Mesothelial cell of epicardium (in vitro differentiated cells): ENCODE measurements at places on chromosomes 5 and 9.

DNA sequence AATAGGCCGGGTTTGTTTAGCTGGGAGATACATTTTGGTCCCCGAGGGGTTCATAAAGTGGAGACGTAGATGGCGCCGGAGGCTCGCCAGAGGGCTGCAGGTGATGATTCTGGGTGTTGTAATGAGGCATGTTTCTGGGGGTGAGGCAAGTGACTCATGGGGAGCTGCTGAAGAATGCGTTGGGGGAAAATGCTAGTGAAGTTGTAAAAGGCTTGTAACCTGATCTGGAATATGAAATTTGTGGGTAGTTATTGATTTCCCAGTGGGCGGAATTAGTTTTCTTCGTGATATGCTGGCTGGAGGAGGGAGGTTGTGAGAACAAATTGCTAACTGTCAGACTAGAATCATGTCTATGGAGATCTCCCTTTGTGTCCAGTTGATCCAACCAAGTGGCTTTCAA lies 158.3 kb downstream of the DOCK2 start:
- H3K4me1 ChIP-seq = peaks cover under 1% of the 10 kb centered on the region
- no peaks in the 10 kb centered on the region for H3K36me3 ChIP-seq
- H3K27me3 ChIP-seq = peaks cover 50% of the 10 kb centered on the region
- no peak overlapping the region for H3K27ac ChIP-seq

GRCh38 chr5:61933787-61934626 lies 372.0 kb upstream of the KIF2A start:
- peaks cover 3% of the 10 kb centered on the region for H3K27me3 ChIP-seq
- H3K36me3 ChIP-seq = no peaks in the 10 kb centered on the region
- H3K4me3 ChIP-seq = no peak overlapping the region
- H3K4me1 ChIP-seq = peaks cover 2% of the 10 kb centered on the region
- DNase-seq = no peak
- no peak overlapping the region for H3K27ac ChIP-seq

DNA sequence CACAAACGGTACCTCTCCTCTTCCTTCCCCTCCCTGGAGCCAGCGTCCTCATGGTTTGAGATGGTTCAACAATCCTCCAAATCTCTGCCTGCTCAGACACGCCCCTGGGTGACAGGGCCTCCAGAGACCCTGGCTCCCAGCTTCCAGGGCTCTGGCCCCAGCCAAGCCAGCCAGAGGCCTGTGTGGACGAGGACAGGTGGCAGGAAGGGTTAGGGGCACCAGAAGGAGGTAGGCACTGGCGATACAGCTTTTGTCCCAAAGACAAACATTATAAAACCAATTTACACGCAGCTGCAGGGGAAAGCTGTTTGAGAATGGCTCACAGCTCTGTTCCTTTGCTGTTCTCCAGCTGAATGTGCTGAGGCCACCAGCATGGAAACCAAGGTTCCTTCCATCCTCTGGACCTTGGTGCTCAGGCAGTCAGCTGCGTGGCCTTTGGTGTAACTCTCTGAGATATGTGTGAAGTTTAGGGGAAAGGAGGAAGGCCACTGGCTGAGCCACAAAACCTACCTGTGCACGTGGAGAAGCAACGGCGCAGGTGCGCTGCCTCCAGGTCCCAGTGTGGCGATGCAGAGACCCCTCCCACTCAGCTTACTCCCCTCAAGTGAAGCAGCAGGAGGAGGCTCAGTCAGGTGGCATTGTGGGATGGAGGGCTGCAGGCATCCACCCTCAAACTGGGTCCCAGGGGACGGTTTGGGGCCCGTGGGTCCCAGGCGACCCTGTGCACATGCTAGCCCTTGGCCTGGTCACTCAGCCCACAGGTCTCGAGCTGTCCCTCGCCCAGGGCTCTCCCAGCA lies 4.3 kb upstream of the QRFP start:
- no peaks in the 10 kb centered on the region for H3K4me1 ChIP-seq
- H3K4me3 ChIP-seq = no peak overlapping the region
- H3K36me3 ChIP-seq = no peaks in the 10 kb centered on the region
- no peak for DNase-seq

DNA sequence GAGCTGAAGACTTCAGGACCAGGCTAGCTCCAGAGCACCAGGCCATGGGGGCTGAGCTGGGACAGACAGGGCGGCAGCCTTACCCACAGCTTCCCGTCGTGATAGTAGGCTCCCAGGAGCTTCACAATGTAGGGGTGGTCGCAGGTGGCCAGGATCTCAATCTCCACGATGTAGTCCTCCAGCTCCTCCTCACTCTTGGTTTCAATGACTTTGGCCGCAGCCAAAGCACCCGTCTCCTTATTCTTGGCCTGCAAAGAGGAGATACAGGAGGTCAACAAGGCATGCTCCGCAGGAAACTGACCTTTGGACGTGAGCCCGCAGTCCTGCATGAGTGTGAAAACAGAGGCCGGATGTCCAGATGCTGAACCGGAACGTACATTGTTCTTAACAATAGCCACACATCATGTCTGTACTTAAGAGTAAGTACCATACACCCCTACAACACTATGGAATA lies 31.5 kb downstream of the STK10 start:
- peaks cover 4% of the 10 kb centered on the region for H3K4me1 ChIP-seq
- H3K4me3 ChIP-seq = no peak overlapping the region
- DNase-seq = no peak
- no peak overlapping the region for H3K27ac ChIP-seq
- no peaks in the 10 kb centered on the region for H3K27me3 ChIP-seq
- H3K36me3 ChIP-seq = peaks cover 4% of the 10 kb centered on the region

GRCh38 chr5:93791518-93791972 lies 50.1 kb upstream of the POU5F2 start:
- H3K4me1 ChIP-seq = peaks cover 13% of the 10 kb centered on the region
- no peak overlapping the region for H3K27ac ChIP-seq
- no peak for DNase-seq

DNA sequence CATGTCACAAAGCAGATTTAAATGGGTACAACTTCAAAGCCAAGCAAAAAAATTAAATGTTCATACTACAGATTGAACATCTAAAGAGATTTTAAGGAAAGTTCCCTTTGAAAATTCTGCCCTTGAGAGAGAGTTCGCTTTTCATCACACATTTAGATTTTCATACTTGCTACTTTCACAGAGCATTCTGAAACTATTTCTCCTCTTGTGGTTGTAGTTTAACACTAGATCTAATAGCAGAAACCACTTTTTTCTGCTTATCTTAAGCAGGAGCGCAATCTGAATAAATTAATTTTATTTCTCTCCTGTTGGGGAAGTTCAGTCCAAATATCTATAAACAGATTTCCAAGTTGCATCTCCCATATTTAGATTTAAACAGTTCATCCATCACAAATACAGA lies 173.3 kb upstream of the RASA1 start:
- H3K4me3 ChIP-seq = no peak overlapping the region
- peaks cover 2% of the 10 kb centered on the region for H3K27me3 ChIP-seq
- H3K27ac ChIP-seq = no peak overlapping the region
- no peak for DNase-seq
- H3K4me1 ChIP-seq = peaks cover 5% of the 10 kb centered on the region

- H3K4me3 ChIP-seq = no peak overlapping the region
- no peaks in the 10 kb centered on the region for H3K36me3 ChIP-seq
- no peak for DNase-seq
- no peaks in the 10 kb centered on the region for H3K27me3 ChIP-seq
Observed at GRCh38 chr9:3954331-3955304, 345.2 kb downstream of the GLIS3 start.

DNA sequence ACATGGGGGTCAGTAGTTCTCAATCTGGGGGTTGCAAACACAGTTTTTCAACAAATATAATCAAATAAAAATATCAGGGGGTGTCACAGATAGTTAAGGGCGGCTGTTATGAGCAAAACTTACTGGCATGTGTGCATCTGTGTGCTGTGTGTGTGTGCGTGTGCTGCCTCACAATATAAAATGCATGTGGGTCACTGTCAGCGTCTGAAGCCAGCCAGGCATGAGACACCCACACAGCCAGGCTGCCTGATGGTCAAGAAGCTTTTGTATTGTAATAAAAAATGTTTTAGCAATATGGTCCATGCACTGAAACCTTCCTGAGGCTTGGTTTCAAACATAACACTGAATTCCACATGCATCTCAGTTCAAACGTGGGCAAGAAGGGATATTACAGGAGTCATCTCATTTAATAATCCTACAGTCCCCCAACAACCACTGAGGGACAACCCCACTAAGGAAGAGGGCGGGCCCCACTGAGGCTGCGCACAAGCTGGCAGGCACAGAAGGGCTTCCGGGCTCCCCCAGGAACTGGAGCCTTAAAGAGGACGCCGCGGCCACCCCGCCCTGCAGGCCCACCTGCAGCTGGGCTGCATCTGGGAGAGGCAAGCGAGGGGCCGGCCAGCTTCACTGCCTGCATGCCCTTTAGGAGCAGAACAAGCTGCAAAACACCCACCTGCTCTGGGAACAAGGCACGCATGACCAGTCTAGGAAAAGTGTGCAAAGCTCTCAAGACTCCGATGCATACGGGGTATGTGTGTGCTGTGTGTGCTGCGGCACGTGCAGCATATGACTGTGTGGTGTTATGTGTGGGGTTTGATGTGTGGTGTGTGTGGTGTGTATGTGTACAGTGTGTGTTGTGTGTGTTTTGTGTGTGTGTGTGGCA lies 14.1 kb downstream of the SEMA4D start:
- peaks cover 3% of the 10 kb centered on the region for H3K4me1 ChIP-seq
- no peak for DNase-seq
- no peaks in the 10 kb centered on the region for H3K27me3 ChIP-seq
- no peak overlapping the region for H3K4me3 ChIP-seq

DNA sequence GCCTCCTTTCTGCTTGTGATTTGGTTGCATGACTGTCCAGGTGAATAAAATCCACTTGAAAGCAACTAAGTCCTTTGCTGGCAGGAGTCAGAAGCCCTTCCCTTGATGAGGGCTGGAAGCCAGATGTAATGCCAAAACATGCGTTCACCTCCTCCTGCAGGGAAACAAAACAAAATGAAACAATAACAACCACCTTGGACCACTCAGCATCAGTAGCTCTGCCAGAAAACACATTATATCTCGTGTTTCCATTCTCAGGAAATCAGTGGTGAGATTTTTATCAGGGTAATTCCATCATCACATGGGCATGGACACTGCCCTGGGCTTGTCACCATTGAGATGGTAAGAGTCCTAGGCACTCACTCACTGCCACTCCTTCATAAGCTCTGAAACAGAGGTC lies 350.3 kb upstream of the ACTBL2 start:
- no peaks in the 10 kb centered on the region for H3K36me3 ChIP-seq
- H3K27ac ChIP-seq = no peak overlapping the region
- peaks cover 21% of the 10 kb centered on the region for H3K4me1 ChIP-seq
- no peak for DNase-seq
- no peaks in the 10 kb centered on the region for H3K27me3 ChIP-seq

DNA sequence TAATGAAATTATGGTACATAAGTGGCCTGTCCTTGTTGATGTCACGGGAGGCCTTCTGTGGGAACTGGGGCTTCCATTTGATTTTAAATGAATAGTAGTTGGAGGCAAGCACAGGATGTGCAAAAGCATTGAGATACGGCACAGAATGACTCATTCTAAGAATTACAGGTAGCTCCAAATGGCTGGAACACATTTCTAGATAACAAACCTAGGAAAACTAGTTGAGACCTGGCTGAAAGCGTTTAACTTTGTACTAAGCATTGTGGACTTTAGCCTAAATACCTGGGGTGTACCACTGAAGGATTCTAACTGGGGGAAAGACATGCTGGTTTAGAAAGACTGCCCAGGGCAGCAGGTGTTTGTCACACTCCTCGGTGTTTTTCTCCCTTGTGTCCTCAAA lies 9.4 kb downstream of the SKP2 start:
- no peak overlapping the region for H3K4me3 ChIP-seq
- DNase-seq = no peak
- no peaks in the 10 kb centered on the region for H3K27me3 ChIP-seq

- DNase-seq = no peak
- peaks cover 15% of the 10 kb centered on the region for H3K4me1 ChIP-seq
- no peaks in the 10 kb centered on the region for H3K27me3 ChIP-seq
- H3K4me3 ChIP-seq = no peak overlapping the region
Observed at GRCh38 chr9:72599874-72600534, 78.6 kb downstream of the TMC1 start.

GRCh38 chr9:128106940-128107467 lies 20.5 kb downstream of the PTGES2 start:
- peaks cover 21% of the 10 kb centered on the region for H3K36me3 ChIP-seq
- no peaks in the 10 kb centered on the region for H3K27me3 ChIP-seq
- DNase-seq = no peak
- no peaks in the 10 kb centered on the region for H3K4me1 ChIP-seq

- no peaks in the 10 kb centered on the region for H3K36me3 ChIP-seq
- no peak overlapping the region for H3K27ac ChIP-seq
- H3K27me3 ChIP-seq = no peaks in the 10 kb centered on the region
Observed at GRCh38 chr5:54222336-54222735, 88.0 kb downstream of the ARL15 start.

GRCh38 chr5:72940082-72940481 lies 15.8 kb upstream of the FCHO2 start:
- no peaks in the 10 kb centered on the region for H3K36me3 ChIP-seq
- no peak overlapping the region for H3K4me3 ChIP-seq
- H3K27me3 ChIP-seq = no peaks in the 10 kb centered on the region
- H3K27ac ChIP-seq = no peak overlapping the region
- DNase-seq = no peak
- H3K4me1 ChIP-seq = no peaks in the 10 kb centered on the region

GRCh38 chr5:168101352-168101751 lies 190.1 kb upstream of the WWC1 start:
- H3K27ac ChIP-seq = no peak overlapping the region
- H3K4me1 ChIP-seq = peaks cover 14% of the 10 kb centered on the region
- H3K4me3 ChIP-seq = no peak overlapping the region
- H3K27me3 ChIP-seq = no peaks in the 10 kb centered on the region
- peaks cover 3% of the 10 kb centered on the region for H3K36me3 ChIP-seq

DNA sequence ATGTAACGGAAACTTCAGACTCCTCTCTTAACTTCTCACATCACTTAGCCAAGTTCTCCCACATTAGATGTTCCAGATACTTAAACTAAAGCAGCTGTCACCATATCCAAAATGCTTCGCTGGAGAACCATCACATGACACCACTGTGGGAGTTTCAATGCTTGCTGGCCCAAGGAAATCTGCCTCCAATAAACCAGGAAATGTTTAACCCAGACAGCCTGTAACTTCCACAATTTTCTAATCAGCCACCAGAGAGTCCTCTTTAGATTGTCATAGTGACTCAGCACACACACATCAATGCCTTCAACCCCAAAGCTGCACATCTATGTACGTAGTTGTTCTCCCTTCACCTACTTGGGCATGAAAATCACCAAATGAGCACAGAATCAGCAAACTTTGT lies 118.7 kb downstream of the LPAR1 start:
- H3K4me3 ChIP-seq = no peak overlapping the region
- DNase-seq = no peak
- H3K36me3 ChIP-seq = no peaks in the 10 kb centered on the region
- peaks cover 2% of the 10 kb centered on the region for H3K4me1 ChIP-seq
- H3K27me3 ChIP-seq = no peaks in the 10 kb centered on the region
- no peak overlapping the region for H3K27ac ChIP-seq

- no peak overlapping the region for H3K4me3 ChIP-seq
- no peak overlapping the region for H3K27ac ChIP-seq
- no peak for DNase-seq
- no peaks in the 10 kb centered on the region for H3K4me1 ChIP-seq
- H3K27me3 ChIP-seq = no peaks in the 10 kb centered on the region
Observed at GRCh38 chr9:86774116-86774515, 173.2 kb downstream of the GAS1 start.

GRCh38 chr9:6133346-6134063 lies 82.1 kb upstream of the IL33 start:
- no peaks in the 10 kb centered on the region for H3K4me1 ChIP-seq
- H3K4me3 ChIP-seq = no peak overlapping the region
- no peak overlapping the region for H3K27ac ChIP-seq
- H3K27me3 ChIP-seq = peaks cover 20% of the 10 kb centered on the region

GRCh38 chr5:105088961-105089360 lies 1526.4 kb upstream of the NUDT12 start:
- peaks cover 5% of the 10 kb centered on the region for H3K4me1 ChIP-seq
- peaks cover 16% of the 10 kb centered on the region for H3K36me3 ChIP-seq
- no peak overlapping the region for H3K27ac ChIP-seq
- no peak for DNase-seq
- no peaks in the 10 kb centered on the region for H3K27me3 ChIP-seq
